ENCODE measurements at places on chromosomes 6 and 20.

DNA sequence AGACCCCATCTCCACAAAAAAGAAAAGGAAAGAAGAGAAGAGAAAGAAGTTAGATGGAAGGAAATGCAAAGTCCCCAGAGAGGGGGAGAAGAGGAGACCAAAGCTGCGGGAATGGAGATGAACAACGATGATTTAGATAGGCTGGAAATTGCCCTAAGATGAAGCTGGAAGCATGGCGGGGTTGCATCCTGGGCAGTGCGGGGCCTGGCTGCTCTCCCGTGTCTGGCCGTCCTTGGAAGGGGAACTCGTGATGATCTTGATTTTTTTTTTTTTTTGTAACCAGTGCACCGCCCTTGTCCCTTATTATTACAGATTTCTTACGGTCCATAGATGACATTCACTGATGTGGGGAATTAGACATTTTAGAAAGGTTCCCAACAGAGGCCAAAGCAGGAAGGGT, 276.5 kb downstream of the CDH4 start:
- DNase-seq, result no peak

GRCh38 chr6:7073821-7074525, 33.8 kb upstream of the RREB1 start:
- DNase-seq, result no peak

DNA sequence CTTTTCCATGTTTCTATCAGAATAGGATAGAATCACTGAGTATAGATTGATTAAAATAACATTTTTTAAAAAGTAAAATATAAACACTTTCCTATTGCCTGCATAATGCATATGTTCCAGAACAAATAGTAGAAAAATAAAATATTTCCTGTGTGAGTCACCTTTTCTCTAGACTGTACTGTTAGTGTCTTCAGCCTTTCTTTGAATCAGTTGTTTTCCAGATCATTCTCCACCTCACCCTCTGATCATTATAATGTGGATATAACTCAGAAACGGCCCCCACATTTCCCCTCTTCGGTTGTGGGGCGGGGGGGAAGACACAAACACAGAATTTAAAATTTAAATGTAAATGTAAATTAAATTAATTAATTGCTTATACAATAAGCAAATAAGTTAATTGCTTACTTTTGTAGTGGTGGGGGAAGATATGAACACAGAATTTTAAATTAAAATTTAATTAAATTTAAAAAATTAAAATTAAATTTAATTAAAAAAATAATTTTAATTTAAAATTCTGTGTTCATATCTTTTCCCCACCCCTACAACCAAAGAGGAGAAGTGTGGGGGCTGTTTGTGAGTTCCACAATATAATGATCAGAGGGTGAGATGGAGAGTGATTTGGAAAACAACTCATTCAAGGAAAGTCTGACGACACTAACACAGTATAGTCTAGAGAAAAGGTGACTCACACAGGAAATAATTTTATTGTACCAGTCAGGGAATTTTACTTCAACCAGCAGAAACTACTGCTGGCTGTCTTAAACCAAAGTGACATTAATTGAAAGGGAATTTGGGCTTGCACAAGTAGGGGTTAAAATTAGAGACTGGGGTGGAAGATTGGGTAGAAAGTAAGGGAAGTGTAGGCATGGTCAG, 37.1 kb upstream of the PROKR2 start:
- DNase-seq, result no peak

DNA sequence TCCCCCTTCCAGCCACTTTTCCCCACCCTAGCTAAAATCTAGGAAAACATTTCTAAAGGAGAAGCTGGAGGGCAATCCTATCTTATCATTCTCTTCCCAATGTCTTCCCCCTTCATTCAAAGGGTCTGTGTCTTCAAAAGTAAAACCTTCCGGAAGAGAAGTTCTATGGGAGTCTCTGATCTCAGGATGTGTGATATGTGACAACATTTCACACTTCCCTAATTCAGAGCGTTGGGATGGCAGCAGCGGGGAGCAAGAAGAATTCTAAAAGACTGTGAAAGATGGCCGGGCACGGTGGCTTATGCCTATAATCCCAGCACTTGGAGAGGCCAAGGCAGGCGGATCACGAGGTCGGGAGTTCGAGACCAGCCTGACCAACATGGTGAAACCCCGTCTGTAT, 65.4 kb upstream of the AKIRIN2 start:
- DNase-seq, result no peak
